Stimulated activated naive CD4-positive, alpha-beta T cell treated with Interleukin-2 at 50 U/mL for 16 hours (primary cell): ENCODE measurements at places on chromosomes 11 and 22.
A peak's percentile ranks its signal among the peaks of the same experiment; 100 is the strongest.

- no peak for DNase-seq
Observed at GRCh38 chr11:8083871-8084281, 2.9 kb downstream of the TUB start.

DNA sequence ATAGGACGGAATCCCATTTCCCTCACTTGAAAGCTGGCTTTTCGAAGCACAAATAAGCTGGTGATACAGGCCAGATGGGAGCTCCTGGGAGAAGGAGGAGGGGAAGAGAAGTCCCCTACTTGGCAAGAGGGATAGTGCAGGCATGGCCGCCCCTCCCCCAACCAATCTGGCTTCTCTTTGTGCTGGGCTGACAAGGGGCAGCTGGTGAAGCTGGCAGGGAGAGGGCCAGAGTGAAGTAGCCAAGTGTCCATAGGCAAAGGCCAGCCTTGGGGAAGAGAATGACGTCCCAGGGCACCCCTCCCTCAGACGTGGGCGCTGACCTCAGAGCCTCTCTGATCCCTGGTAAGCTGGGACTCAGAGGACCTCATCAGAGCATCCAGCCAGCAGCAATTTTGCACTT, 78.7 kb upstream of the GRAMD1B start:
- no peak for DNase-seq

GRCh38 chr11:69656536-69657455, 15.8 kb downstream of the CCND1 start:
- DNase-seq = no peak

- no peak for DNase-seq
Observed at GRCh38 chr11:86072211-86072610, 3.3 kb upstream of the PICALM start.

GRCh38 chr11:67434395-67434881, 3.0 kb downstream of the PTPRCAP start:
- DNase-seq = peak; percentile 21
